ENCODE measurements at places on chromosomes 5 and 9.

DNA sequence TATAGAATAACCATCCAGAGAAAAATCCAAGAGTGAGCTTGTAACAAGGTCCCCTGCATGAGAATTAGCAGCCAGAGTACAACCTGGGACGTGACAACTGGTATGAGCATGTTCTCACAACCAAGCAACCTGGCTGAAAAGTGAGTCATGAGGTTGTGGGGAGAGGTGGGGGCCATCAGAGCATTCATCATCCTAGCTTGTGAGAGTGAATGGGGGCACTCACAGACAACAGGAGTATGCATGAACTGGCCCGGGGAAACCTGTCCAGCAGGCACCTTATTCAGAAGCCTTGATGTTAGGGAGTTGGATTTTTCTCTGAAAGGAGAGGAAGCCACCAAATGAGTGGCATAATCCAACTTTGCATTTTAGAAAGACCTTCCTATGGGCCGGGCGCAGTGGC is 113.0 kb downstream of the FRMD3 start:
- DNase-seq: no peak

DNA sequence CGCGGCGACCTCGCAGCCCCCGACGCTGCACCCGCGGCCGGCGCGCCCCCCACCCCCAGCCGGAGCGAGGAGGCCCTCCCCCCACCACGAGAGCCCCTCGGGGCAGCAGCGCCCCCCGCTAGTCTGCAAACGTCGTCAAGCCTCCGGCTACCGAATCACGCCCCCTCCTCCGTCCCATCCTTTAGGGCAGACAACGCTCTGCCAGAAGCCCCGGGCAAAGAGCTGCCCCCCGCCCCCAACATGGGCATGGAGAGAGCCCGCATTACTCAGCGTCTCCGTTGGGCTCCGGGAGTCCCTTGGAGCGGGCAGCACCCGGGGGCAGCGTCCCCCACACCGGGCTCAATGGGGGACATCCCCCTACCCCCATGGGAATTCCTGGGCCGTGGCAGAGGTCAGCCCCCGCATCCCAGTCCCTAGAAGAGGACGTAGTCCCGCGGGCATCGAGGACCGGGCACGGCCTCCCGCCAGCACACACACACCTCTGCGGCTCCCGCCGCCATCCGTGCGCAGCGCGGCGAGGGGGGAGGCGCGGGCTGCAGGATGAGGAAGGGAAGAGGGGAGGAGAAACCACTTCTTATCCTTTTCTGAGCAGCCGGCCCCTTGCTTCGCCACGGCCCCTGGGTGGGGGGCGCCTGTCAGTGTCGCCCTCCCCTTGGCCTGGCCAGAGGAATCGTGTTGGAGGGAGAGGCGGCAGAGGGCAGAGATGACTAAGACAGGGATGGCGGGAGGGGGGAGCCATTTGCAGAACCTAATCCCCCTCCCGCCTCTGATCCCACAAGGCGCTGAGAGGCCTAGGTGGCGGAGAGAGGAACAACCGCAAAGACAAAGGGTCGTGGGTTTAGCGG is 750 bp downstream of the DNM1 start:
- no peak for DNase-seq

DNA sequence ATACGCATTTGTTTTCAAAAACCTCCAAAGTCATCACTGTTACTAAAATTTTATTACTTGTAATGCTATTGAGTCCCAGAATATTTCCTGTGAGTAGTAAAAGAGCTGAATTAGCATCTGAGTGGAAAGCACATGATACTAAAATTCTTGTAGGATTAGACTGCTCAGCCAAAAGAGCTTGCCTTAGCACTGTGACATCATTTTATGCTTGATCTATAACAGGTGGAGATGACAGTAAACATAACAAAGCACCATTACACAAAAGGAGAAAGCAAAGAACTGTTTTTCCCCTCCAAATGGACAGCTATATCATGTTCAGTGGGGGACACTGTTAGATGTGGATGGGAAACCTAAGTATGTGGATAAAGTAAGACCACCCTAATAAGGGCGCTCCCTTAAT is 5.8 kb upstream of the JAK2 start:
- no peak for DNase-seq

DNA sequence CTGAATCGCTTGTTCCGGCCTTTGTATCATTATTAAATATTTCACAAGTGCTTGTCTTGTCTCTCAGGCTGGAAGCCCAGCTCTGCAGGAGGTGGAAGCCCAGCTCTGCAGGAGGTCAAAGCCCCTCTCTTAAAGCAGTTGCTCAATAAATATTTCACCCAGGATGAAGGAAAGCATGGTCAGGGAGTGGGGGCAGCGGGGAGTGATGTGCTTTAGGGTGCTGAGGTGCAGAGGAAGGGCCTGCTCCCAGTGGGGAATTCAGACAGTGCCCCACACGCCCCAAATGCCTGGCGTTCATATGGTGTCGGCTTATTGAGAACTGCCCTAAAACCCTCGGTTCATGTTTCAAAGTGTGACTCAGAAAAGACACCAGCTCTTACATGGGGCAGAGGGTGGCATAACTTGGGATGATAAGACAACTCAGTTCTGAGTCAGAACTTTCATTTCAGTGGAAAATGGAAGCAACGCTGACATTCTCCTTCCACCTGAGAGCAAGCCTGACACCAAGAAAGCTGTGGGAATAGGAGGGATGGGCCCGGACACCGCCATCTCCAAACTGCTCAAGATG is 114.3 kb upstream of the DAP start:
- no peak for DNase-seq

- no peak for DNase-seq
Observed at GRCh38 chr9:132546148-132547051, 36.0 kb upstream of the BARHL1 start.

GRCh38 chr9:2800394-2801179 is 43.3 kb downstream of the PUM3 start:
- DNase-seq: no peak

DNA sequence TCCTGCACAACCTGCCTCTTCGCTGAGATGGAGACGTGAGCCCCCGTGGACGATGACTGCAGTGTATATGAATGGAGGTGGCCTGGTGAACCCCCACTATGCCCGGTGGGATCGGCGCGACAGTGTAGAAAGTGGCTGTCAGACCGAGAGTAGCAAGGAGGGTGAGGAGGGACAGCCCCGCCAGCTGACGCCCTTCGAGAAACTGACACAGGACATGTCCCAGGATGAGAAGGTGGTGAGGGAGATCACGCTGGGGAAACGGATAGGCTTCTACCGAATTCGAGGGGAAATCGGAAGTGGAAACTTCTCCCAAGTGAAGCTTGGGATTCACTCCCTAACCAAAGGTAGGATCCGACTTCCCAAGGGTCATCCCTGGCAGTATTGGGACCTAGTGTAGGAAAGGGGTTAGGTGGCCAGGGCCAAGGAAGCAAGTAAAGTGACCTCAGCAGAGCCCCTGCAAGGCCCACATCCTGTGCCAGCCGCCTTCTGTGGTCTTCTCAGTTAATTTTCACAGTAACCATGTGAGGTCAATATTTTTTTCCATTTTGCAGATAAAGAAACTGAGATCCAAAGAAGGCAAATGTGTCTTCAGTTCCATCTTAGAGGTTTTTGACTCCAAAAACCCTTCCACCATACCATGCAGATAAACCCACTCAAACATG is 53.8 kb downstream of the NIM1K start:
- no peak for DNase-seq

DNA sequence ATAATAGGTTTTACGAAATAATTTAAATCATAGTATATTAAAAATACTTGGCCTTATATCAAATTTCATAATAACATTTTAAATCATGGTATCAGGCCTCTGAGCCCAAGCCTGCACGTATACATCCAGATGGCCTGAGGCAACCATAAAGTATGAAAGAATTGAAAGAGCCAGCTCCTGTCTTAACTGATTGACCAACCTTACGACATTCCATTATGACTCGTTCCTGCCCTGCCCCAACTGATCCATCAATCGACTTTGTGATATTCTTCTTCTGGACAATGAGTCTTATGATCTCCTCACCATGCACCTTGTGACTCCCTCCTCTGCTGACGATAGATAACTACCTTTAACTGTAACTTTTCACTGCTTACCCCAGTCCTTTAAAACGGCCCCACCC is 545.0 kb downstream of the MTRR start:
- DNase-seq: no peak

GRCh38 chr5:72156946-72157624 is 49.8 kb downstream of the MAP1B start:
- DNase-seq: no peak

DNA sequence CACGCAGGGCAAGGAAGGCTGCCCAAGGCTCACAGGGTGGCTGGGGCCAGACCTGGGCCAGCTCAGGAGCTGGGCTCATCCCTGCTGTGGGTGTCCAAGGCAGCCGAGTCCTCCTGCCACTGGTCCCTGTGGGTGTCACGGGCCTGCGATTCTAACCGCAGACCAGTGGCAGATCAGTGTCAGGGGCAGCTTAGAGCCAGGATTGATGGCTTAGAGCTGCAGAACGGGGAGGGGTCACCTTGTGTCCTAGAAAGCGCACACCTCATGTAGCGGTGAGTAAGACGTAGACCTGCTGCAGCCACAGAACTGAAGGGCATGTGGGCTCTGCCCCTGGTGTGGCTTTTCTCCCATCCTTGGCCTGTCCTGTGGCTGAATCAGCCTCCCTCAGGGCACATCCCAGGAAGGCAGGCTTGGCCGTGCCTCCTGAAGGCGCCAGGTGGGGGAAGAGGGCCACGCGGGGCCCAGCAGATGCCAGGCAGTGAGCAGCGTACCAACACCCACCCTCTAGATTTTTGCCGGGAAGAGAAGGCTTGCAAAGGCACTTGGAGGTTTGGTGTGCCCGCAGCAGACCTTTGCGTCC is 78.3 kb upstream of the FCN2 start:
- DNase-seq: no peak

DNA sequence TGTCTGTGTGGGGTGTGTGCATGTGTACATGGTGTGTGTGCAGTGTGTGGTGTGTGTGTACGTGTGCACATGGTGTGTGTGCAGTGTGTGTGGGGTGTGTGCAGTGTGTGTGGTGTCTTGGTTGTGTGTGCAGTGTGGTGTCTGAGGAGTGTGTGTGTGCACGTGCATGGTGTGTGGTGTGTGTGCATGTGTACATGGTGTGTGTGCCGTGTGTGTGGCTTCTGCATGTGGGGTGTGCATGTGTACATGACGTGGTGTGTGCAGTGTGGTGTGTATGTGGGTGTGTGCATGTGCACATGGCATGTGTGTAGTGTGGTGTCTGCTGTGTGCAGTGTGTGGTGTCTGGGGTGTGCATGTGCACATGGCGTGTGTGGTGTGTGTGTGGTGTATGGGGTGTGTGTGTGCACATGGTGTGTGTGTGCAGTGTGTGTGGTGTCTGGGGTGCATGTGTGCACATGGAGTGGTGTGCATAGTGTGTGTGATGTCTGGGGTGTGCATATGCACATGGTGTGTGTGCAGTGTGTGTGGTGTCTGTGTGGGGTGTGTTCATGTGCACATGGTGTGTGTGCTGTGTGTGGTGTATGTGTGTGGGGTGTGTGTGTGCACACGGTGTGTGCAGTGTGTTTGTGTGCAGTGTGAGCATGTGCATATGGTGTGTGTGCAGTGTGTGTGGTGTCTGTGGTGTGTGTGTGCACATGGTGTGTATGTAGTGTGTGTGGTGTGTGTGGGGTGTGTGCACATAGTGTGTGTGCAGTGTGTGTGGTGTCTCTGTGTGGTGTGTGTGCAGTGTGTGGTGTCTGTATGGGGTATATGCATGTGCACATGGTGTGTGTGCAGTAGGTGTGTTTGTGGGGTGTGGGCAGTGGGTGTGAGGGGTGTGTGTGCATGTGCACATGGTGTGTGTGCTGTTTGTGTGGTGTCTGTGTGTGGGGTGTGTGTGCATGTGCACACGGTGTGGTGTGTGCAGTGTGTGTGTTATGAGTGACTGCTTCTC is 40.6 kb upstream of the ZNG1F start:
- no peak for DNase-seq

DNA sequence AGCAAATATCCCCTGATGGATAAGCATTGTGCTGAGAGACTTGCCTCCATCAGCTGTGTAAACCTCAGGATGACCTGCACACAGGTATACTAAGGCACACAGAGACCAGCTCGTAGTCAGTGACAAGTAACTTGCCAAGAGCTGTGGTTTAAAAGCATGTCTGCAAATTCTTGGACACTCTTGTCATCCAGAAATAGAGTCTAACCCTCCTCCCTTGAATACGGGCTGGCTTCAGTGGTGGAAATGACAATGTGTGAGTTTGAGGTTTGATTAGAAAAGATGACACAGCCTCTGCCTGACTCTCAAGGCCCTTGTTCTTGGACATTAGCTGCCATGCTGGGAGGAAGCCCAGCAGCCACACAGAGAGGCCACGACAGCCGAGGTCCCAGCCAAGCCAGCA is 114.4 kb downstream of the GADD45G start:
- no peak for DNase-seq

DNA sequence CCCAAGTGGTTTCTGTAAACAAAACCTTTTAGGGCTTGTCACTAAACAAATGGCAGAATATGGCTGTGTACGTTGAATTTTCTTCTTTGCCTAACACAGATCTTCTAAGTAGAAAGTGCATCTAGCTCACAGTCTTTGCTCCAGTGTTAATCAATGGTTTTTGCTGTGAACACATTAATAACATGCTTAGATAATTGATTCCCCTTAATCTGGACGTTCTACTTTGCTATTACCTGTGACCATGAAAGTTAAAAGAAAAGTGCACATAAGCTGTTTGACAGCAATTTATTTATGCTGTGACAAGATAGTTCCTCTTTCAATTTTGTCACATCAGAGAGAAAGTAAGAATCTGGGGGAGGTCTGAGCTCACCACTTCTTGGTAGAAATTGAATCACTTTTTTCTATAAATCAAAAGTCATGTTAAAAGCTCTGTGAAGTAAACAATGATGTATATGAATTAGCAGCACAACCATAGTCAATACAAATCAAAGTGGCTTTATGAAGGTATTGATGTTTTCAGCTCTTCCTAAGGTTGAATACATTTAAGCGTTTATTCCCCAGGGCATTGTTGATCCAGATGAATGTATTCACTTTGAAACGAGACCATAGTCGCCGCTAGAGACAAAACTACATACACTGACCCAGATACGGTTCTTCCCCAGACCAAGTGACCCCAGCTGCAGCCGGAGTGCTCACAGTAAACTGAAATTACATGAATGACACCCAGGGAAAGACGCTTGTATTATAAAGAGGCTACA is 174.6 kb upstream of the ZNF608 start:
- no peak for DNase-seq

GRCh38 chr9:134643222-134643671 is 1.6 kb downstream of the COL5A1 start:
- no peak for DNase-seq

GRCh38 chr5:125877248-125877647 is 546.0 kb upstream of the GRAMD2B start:
- DNase-seq: no peak

- DNase-seq: no peak
Observed at GRCh38 chr5:149576021-149576420, 5.3 kb upstream of the ARHGEF37 start.

- no peak for DNase-seq
Observed at GRCh38 chr5:73339051-73339575, 109.5 kb downstream of the FOXD1 start.

DNA sequence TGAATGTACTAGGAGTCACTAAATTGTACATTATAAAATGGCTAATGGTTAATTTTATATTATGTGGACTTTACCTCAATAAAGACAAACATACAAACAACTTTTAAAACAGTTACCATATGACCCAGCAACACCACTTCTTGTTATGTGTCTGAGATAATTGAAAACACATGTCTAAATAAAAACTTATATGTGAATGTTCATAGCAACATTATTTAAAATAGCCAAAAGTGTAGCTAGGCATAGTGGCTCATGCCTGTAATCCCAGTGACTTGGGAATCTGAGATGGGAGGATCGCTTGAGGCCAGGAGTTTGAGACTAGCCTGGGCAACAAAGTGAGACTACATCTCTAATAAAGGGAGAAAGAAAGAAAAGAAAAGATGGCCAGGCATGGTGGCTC is 22.9 kb downstream of the SLC35A4 start:
- DNase-seq: no peak

Data from stimulated activated CD8-positive, alpha-beta memory T cell treated with anti-CD3 and anti-CD28 coated beads, Interleukin-15, amount 100 ng/mL, for 48 hours (primary cell).